ENCODE measurements at places on chromosomes 7 and 10. TPM values are rescaled to one million over a fixed set of nuclear protein-coding genes. Genes with fewer than 3 reads are reported as not detected.

The SPACDR gene
- 0.39 TPM for total RNA-seq

DNA sequence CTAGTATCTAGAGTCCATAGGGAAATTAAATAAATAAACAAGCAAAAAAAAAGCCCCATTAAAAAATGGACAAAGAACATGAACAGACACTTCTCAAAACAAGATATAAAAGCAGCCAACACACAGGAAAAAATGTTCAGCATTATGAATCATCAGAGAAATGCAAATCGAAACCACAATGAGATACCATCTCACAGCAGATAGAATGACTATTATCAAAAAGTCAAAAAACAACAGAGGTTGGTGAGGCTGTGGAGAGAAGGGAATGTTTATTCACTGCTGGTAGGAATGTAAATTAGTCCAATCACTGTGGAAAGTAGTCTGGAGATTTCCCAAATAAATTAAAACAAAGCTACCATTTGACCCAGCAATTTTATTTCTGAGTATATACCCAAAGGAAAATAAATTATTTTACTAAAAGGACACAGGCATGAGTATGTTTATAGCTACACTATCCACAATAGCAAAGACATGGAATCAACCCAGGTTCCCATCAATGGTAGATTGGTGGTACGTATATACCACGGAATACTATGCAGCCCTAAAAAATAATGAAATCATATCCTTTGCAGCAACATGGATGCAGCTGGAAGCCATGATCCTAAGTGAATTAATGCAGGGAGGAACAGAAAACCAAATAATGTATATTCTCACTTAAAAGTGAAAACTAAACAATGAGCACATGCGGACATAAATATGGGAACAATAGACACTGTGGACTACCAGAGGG, 366.5 kb upstream of the SEMA3C start:
- no peak for DNase-seq

The PUS7 gene
- 8.9 TPM for total RNA-seq

- DNase-seq = no peak
These were observed 34.2 kb downstream of the DNAJC12 start for GRCh38 chr10:67803588-67804394.

The POLR3A gene
- 11.2 TPM for total RNA-seq

Data from left colon (tissue), 2 donors.